LNCaP clone FGC (cell line): ENCODE measurements at places on chromosomes 3 and 15.

DNA sequence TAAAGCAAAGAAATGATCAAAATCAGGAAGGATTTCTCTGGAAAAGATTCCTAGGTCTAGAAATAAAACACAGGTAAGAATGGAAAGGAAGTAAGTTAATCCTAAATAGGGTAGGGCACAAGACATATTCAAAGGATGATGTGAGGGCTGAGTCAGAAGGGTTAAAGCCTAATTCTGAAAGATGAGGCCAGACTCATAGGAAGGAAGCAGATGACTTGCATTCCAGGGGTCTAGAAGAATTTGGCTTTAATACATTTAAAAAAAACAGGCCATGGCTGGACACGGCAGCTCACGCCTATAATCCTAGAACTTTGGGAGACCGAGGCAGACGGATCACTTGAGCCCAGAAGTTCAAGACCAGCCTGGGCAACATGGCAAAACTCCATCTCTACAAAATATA is 3.2 kb downstream of the SSR3 start:
- DNase-seq, result no peak

GRCh38 chr3:117873249-117873600 is 1161.4 kb downstream of the IGSF11 start:
- DNase-seq, result no peak

GRCh38 chr3:55698831-55699230 is 211.7 kb upstream of the WNT5A start:
- DNase-seq, result no peak

GRCh38 chr15:101262551-101262950 is 10.7 kb upstream of the CHSY1 start:
- no peak for DNase-seq

- DNase-seq, result no peak
Measured at GRCh38 chr15:75313116-75313845, 22.6 kb upstream of the COMMD4 start.

DNA sequence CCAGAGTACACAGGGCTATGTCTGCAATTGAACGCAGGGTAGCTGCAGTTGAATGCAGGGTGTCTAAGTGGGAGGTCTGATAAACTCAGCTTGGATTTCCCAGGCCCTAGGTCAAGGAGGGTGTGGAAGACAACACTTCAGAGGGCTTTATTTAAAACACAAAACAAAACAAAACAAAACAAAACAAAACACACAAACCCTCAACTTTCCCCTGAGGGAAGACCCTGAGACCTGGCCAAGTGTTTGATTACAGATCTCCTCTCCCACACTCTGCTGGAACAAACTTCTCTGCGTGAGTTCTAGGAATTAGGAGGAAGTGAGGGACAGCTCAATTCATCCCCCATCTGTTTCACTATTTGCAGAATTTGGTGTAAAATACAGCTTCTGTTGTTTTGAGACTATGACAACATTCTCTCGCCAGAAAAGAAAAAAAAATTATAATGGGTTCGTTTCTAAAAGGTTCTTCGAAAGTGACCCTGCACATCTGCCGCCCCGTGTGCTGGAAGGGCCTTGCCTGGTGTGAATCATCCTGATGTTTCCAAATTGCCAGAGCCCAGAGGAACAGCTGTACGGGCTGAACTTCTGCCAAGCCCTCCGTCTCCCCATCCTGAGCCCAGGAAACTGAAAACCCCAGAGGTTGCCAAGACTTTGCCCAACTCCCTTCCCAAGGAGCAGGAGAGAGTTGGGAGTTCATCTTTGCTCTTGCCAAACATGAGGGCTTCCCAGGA is 73.3 kb upstream of the RAD18 start:
- DNase-seq, result no peak

GRCh38 chr15:62444104-62445022 is 279.3 kb upstream of the C2CD4B start:
- DNase-seq, result no peak

DNA sequence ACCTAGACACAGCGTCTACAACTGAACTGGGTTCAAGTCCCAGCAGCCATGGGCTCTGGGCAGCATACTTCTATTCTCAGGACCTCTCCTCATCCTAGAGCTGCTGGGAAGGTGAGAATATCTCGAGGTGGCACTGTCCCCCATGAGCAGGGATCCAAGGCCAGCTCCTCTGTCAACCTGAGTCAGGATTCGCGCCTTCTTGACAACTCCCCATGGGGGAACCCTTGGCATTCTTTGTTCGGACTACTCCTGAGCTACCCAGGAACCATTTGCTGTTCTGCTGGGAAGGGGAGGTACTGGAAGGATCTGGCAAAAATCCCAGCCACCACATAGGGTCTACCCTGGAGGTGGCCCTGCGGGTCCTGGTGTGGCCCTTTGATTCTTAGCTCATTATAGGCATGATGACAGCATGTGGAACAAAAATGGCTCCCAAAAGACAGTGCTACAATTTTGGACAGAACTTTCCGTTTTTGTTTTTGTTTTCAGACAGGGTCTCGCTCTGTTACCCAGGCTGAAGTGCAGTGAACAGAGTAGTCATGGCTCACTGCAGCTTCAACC is 22.3 kb downstream of the PLXNB1 start:
- DNase-seq, result no peak

DNA sequence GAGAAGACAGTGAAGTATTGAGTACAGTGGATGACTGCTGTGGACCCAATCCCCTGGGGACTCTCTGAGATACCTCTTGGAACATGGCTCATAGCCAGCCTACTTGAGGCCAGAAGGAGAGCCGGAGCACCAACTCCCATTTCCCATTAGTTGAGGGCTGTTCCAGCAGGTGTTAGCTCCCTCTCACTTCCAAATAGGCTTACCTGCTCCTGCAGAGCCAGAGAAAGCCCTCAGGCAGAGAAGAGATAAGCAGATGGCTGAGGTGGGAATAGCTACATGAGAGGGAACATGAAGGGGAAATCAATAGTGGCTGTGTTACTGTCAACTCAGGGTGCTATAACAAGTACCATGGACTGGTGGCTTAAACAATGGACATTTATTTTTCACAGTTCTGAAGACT is 4.6 kb upstream of the CCK start:
- DNase-seq, result no peak

GRCh38 chr15:86125775-86126174 is 46.1 kb downstream of the AGBL1 start:
- DNase-seq, result peak; percentile 33

- no peak for DNase-seq
Measured at GRCh38 chr15:66842710-66843441, 140.8 kb downstream of the SMAD6 start.

- no peak for DNase-seq
Measured at GRCh38 chr15:101264011-101264410, 12.2 kb upstream of the CHSY1 start.

DNA sequence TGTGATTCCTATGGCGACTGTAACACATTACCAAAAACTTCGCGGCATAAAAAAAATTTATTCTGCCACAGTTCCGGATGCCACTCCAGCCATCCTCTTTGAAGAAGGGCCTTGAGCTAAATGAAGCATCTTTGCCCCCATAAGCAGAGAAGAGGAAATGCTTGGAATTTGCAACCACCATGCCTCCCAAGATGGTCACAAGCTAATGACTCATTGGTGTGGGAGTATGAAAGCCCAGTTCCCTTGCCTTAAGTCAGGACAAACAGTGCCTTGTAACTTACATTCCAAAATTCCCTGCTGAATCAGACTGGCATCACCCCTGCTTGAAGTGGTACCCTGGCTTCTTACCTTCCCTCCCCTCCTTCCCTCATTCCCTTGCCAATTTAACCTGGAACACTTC is 1077.4 kb downstream of the EPHA3 start:
- DNase-seq, result no peak

DNA sequence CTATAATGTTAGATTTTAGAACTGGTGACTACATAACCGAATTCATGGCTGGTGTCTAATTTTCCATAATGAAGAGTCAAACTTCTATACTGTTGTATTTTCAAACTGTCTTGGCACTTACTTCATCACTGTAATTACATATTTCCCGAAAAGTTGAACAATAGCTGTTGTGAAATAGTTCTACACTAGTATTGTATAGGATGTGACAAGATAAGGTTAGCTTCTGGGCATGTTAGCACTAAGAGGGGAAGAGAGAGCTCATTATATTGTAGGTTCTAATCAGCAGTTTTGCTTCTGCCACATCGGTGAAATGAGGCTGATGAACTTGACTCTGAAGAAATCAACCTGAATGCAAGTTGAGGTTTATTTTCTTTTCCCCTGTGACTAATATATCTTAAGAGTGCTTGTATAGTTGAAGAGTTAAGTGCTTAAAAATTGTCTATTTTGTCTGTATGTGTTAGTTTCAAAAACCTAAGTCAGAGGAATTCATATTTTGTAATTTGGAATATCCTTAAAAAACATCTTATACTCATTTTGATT is 8.9 kb downstream of the GYG1 start:
- DNase-seq, result no peak

GRCh38 chr3:26353097-26353496 is 269.5 kb upstream of the LRRC3B start:
- DNase-seq, result no peak

- peak; percentile 51 for DNase-seq
Measured at GRCh38 chr15:74695597-74696397, at the start of gene EDC3. Gene EDC3 (minus strand): TSS chr15:74696024. CDS start chr15:74675124, 20,900 bp downstream.

GRCh38 chr3:127342735-127343134 is 54.9 kb upstream of the PRR20G start:
- no peak for DNase-seq

- no peak for DNase-seq
Measured at GRCh38 chr3:100057716-100058575, 56.4 kb downstream of the FILIP1L start.

GRCh38 chr15:48168616-48169015 is 9.5 kb downstream of the MYEF2 start:
- no peak for DNase-seq

GRCh38 chr15:27671819-27672437 is 427.2 kb downstream of the OCA2 start:
- DNase-seq, result no peak

DNA sequence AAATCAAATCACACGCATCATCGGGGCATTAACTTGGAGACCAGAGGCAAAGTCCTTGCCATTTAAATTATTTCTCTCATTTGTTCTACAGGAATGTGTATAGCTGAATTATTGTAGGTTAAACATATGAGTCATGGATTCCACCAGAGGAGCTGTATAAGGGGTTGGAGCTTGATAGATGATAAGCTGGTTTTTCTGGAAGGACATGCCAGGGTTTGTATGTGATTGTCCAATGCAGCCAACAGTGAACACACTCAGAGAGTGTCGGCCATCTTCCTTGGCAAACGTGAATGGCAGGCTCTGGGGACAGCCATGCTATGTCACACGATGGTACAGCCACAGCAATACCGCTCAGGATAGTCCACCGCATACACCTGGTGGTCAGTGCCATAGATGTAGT is 25.1 kb downstream of the SSUH2 start:
- peak; percentile 52 for DNase-seq

DNA sequence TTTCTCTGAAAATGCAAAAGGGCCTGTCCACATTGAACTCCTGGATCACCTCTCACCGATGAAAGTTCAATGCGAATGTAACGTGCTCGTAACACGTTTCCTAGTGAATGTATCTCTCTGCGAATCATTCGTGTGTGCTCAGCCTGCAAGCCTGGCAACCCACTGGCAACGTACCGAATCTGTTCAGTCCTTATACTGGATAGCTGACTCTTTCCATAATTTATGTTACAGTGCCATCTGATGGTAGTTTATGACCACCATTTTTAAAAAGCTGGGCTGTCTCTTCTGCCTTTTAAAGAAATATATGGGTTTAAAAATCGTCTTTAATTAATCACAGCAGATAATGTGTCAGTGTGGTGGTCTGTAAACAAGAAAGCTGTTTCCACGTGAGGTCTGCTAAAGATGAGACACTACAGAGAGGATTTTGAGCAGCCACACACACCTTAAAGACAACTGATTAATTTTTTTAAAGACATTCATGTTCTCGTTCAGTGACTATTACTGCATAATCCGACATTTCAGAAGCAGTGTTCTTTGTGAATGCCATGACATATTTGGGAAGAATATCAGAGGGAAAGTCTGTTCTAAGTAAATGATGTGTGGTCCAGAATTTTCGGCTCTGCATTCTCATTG is 69.4 kb upstream of the FOXP1 start:
- peak; percentile 71 for DNase-seq

DNA sequence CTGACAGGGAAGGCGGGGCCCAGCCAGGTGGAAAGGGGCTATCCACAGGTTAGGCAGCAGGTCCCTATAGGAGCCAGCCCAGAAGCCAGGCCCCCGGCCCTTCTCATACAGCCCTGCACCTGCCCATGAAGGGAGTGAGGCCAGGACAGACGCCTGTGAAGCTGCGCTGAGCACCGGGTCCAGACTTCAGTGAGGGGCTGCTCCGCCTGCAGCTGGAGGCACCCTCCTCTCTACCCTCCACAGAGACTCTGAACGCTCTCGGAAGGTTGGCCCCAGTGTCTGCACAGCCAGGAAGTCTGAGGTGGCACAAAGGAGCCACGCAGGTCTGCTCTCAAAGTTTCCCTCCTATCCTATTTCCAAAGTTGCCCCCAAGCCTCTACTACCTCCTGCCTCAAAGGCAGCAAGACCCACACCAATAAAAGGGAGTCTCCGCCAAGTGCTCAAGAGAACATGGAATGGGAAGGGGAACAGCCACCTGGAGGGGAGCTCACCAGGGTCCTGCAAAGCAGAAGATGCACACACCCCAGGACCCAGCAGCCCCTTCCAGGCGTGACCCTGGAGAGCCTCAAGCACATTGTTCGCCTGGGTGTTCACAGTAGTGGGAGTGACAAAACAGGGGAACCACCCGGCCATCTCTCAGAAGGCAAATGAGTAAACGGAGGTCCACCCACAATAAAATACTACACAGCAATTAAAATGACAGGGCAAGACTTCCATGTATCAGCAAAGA is 19.5 kb downstream of the XXYLT1 start:
- DNase-seq, result no peak

GRCh38 chr3:136844724-136845123 is 17.3 kb upstream of the NCK1 start:
- DNase-seq, result no peak

DNA sequence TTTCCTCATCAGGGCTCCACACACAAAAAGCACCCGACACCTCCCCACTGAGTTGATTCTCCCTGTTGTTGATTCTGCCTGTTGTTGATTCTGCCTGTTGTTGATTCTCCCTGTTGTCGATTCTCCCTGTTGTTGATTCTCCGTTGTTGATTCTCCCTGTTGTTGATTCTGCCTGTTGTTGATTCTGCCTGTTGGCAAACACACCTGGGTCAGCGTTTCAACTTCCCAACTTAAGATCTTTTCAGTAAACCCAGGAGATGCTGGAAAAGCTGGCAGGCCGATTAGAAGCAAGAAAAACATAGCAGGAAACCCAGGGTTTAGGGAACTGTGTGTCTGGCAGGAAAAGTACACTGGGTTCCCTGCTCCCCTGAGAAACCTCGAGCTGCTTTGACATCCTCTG is 47.9 kb downstream of the TNK2 start:
- DNase-seq, result peak; percentile 78

DNA sequence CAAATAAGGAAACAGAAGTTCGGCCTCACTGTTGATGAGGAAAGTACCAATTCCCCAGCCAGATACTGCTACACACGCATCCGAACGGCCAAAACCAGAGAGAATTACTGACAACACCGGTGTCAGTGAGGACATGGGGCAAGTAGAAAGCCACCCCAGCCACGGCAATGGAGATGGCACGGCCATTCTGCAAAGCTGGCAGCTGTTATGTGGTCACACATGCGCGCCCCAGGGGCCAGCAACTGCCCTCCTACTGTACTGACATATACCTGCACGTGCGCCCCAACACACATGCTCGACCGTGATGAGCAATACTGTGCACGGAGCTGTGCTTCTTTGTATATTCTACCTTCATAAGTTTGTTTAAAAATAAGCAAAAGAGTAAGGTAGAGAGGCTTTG is 217.4 kb downstream of the ADAMTS17 start:
- DNase-seq, result no peak

- DNase-seq, result no peak
Measured at GRCh38 chr15:36694574-36694973, 115.1 kb downstream of the CDIN1 start.
